ENCODE measurements at places on chromosomes 6 and 20.

- no peak for DNase-seq
Measured at GRCh38 chr6:19413323-19413722, 423.8 kb upstream of the ID4 start.

GRCh38 chr20:3094848-3095629, 10.5 kb upstream of the AVP start:
- no peak for DNase-seq

DNA sequence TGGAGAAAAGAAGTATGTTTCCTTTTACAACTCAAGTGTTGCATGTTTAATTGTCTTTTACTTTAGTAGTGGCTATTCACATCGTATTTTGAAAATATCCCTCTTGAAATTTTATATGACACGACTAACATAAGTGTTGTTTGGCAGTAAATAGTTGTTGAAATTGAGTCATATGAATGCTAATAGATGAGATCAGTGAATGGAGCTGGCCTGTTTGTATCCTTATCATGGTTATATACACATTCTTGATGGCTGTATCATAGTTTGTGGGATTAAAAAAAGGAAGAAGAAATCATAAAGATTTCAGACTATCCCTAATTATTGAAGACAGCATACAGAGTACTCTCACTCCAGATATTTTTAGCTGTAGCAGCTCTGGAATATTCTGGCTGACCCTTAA, 8.2 kb upstream of the RAE1 start:
- DNase-seq: no peak

GRCh38 chr6:35161266-35161665, 20.1 kb upstream of the TCP11 start:
- DNase-seq: no peak

GRCh38 chr20:38286586-38287531, 17.1 kb upstream of the BPI start:
- DNase-seq: peak; percentile 95

DNA sequence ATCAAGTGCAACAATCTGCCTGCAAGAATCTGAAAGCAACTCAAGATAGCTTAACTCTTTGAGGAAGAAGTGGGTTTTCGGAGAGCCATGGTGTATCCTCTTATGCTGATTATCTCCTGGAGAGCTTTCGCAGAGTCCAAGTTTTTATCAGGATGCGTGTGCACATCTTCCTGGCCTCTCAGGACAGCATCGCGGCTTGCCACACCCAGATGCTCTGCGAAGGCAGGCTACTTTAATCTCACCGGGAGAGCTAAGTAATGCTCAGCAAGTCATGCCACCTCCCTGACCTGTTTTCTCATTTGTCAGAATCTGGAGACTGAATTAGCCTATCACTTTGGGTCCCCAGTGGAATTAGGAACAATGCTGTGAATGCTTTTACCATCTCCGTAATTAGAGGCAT, 52.9 kb downstream of the TTI1 start:
- DNase-seq: no peak

DNA sequence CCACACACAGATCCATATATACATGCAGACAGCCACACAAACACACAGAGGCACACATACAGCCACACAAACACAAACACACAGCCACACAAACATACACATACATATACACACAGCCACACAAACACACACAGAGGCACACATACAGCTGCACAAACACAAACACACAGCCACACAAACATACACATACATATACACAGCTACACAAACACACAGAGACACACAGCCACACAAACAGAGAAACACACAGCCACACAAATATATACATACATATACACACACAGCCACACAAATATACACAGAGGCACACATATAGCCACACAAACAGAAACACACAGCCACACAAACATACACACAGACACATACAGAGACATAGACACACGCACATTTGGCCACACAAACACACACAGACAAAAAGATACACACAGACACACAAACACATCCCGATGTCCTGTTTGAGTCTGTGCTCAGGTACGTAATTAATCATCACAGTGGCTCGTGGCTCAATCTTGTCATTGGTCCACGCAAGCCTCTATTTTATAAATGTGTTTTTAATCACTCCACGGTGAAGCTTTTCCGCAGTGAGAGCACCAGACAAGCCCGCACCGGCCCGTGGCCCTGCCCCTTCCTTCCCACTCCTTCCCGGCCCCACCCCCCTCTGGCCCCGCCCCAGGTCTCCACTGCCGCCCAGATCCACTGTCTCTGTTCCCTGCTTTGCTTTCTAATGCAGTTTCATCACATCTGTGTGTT, 135.3 kb downstream of the CDH4 start:
- DNase-seq: no peak

DNA sequence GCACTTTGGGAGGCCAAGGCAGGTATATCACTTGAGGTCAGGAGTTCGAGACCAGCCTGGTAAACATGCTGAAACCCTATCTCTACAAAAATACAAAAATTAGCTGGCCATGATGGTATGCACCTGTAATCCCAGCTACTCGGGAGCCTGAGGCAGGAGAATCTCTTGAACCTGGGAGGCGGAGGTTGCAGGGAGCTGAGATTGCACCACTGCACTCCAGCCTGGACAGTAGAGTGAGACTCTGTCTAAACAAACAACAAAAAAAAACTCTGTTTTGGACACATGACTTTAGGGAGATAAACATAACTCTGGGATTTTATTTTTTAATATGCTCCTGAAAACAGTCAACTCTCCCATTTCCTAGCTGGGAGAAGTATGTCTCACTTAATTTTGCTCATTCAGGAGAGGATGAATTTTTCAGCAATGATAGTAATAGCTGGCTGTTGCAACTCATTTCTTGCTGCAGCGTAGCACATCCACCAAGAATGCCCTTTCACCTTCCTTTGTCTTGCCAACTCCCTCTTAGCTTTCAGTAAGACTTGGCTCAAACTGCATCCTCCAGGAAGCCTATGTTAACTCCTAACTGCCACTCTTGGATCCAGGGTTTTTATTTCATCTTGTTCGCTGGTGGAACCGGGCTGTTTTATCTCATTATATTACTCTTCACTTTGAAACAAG, 24.3 kb downstream of the TOP1 start:
- DNase-seq: no peak

GRCh38 chr20:38728911-38729642, 4.8 kb downstream of the SLC32A1 start:
- DNase-seq: no peak

- no peak for DNase-seq
Measured at GRCh38 chr6:158311626-158312025, 639 bp upstream of the TULP4 start.

DNA sequence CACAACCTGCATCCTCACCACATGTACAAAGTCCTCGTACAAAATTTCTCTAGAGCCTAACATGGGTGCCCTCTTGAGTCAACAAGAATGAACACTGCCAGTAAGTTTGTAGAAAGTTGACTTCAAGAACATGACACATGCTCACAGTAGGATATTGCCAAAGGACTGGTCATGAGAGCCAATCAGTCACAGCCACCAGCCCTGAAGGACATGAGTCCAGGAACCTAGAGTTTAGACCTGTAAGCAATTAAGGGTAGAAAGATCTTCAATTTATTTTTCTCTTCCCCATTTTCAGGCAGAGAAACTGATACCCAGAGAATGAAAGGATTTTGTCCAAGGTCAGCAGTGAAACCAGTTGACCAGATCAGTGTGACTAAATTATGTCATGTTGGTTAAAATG, 96.1 kb downstream of the MAFB start:
- DNase-seq: no peak

GRCh38 chr6:141658696-141659095, 474.0 kb upstream of the GJE1 start:
- DNase-seq: no peak

- DNase-seq: no peak
Measured at GRCh38 chr20:32798046-32798981, 21.4 kb upstream of the MAPRE1 start.

DNA sequence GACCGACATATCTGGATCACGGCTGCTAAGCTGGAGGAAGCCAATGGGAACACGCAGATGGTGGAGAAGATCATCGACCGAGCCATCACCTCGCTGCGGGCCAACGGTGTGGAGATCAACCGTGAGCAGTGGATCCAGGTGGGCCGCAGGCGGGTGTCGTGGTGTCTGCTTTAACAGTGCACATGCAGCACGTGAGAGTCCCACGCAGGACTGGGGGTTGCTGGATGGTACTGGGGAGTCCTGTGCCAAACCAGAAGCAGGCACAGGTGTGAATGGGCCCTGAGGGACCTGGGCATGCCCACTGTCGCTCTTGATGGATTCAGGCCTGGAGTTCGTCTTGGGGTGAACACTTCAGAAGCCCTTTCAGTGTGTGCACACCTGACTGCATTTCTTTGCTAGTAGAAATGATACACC, 24.6 kb upstream of the C20orf204 start:
- no peak for DNase-seq
